ENCODE measurements at places on chromosomes 16 and 17. TPM values are rescaled to one million over a fixed set of nuclear protein-coding genes. Genes with fewer than 3 reads are reported as not detected.

HAP1 gene
- 2.5 TPM for total RNA-seq

CIAO3 gene
- total RNA-seq, result 26.4 TPM

DNA sequence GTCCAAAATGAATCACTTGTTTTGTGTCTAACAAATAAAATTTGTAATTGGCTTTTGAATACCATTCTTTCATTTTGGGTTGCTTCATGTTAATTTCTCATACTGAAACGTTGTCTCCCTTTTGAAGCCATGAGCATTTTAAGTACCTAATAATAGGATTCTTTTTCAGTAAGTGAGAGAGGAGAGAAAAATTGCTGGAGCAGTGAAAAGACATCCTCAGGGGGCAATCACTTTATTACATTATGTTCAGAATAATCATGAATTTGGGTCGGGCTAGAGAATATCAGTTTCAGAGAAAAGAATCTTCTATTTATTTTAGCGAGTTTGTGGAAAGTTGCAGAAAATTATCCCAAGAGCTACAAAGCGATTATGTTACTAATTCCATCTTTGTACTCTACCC is 96.8 kb downstream of the CNTNAP4 start:
- no peaks in the 10 kb centered on the region for H3K27me3 ChIP-seq
- DNase-seq, result no peak
- H3K4me1 ChIP-seq, result no peaks in the 10 kb centered on the region
- no peak overlapping the region for H3K4me3 ChIP-seq
- no peak overlapping the region for H3K27ac ChIP-seq

DNA sequence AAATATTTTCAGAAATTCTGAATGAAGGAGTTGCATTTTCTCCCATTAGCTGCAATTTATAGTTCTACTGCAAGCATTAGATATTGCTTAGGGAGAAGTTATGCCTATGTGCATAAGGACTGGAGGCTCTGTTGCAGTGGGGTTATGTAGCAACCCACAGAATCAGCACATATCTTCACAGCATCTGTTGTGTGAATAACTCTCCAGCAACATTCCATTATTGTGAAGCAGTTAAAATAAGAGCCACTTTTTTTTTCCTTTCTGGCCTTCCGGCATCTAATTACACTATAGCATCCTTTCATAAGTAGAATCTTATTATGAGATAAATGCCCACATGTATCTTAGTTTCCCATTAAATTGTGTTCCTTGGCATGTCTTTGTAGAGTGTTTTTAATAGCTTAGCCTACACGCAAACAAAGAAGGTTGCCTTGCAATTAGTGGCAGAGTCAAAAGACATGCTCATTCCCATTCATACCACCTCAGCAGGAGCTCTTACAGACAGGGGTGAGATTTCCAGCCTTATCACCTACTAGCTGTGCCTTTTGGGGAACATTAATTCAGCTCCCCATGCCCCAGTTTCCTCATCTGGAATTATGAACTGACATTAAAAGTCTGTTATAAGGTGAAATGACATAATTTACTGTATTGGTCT is 596.0 kb upstream of the GOT2 start:
- H3K27ac ChIP-seq, result no peak overlapping the region
- H3K4me3 ChIP-seq, result no peak overlapping the region
- DNase-seq, result no peak
- no peaks in the 10 kb centered on the region for H3K4me1 ChIP-seq
- no peaks in the 10 kb centered on the region for H3K36me3 ChIP-seq
- peaks cover 3% of the 10 kb centered on the region for H3K27me3 ChIP-seq

DNA sequence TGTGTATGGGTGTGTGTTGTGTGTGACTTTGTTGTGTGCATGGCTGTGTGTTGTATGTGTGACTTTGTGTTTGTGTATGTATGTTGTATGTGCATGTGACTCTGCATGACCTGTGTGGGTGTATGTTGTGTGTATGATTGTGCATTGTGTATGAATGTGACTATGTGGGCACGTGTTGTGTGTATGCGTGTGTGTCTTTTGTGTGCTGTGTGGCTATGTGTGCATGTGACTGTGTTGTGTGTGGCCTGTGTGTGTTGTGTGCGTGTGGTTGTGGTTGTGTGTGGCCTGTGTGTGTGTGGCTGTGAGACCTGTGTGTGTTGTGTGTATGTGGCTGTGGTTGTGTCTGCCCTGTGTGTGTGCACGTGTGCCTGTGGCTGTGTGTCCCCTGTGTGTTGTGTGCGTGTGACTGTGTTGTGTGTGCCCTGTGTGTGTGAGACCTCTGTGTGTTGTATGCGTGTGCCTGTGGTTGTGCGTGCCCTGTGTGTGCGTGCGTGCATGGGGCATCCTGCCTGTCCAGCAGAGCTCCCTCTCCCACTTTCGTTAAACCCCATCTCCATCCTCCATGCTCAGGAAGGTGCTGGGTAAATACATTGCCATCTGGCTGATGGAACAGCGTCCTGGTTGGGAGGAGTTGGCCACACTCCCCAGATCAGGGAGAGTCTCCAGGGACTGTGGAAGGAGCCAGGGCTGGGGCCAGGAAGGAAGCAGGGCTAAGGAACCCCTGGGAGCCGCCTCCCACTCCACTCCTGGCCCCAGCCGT is 90.1 kb upstream of the GSE1 start:
- no peaks in the 10 kb centered on the region for H3K4me1 ChIP-seq
- H3K27me3 ChIP-seq, result no peaks in the 10 kb centered on the region
- DNase-seq, result no peak
- no peak overlapping the region for H3K27ac ChIP-seq
- no peak overlapping the region for H3K4me3 ChIP-seq
- no peaks in the 10 kb centered on the region for H3K36me3 ChIP-seq

GRCh38 chr17:32732900-32733299 is 144.0 kb downstream of the MYO1D start:
- no peaks in the 10 kb centered on the region for H3K4me1 ChIP-seq
- no peaks in the 10 kb centered on the region for H3K27me3 ChIP-seq
- H3K4me3 ChIP-seq, result no peak overlapping the region
- H3K36me3 ChIP-seq, result peaks cover 6% of the 10 kb centered on the region
- H3K27ac ChIP-seq, result no peak overlapping the region

ABCC3 gene
- total RNA-seq, result 0.31 TPM

GRCh38 chr17:76381633-76382350 is 2.6 kb upstream of the SPHK1 start:
- H3K36me3 ChIP-seq, result no peaks in the 10 kb centered on the region
- H3K4me3 ChIP-seq, result peak overlapping the region; percentile 96
- peak; percentile 46 for DNase-seq
- H3K27me3 ChIP-seq, result peaks cover 16% of the 10 kb centered on the region
- H3K27ac ChIP-seq, result no peak overlapping the region
- H3K4me1 ChIP-seq, result 0 out of 2 replicates have a peak, but pooled peaks cover 2% of the 10 kb centered on the region

MRPL38 gene
- total RNA-seq, result 118 TPM

CMIP gene
- 48.2 TPM for total RNA-seq

- no peak for DNase-seq
- no peak overlapping the region for H3K4me3 ChIP-seq
- H3K27me3 ChIP-seq, result no peaks in the 10 kb centered on the region
- H3K36me3 ChIP-seq, result no peaks in the 10 kb centered on the region
- no peak overlapping the region for H3K27ac ChIP-seq
- no peaks in the 10 kb centered on the region for H3K4me1 ChIP-seq
Measured at GRCh38 chr16:81752876-81753227, 26.2 kb upstream of the PLCG2 start.

DNA sequence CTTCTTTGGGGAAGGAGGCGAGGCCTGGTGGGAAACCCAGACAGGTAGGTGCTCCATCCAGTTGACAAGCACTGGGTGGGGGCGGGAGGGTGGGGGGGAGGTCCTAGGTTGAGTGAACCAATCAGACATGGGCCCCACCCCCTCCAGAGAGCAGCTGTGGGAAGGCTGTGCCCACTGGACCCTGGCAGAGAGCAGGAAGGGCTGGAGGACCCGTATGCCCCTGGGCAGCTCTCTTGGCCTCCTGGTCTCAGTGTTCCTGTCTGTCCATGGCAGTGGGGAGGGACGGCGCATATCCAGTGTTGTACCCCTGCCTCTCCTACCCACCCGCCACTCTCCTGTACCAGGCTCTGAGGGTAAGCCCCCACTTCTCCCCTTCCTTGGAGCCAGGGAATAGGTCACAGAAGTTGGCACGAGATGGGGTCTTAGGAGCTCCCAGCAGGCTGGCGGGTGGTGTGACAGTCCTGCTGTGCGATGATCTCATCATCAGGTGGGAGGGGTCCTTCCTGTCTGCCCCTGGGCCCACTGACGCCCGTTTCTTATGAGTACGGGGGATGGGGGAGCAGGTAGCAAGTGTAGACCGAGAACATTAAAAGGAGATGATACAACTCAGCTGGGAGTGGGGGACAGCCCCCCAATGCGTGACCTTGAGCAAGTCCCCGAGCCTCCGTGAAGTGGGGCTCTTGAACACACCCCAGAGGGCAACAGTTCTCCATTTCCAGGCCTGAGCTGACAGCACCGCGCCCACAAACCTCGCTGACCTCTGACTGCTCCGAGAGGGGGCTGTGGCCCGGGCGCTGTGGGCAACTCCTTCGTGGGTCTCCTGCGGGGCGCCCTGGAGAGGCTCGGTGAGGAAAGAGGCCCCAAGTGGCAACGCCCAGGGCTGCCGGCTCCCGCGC is 1.2 kb upstream of the ZFPM1 start:
- no peaks in the 10 kb centered on the region for H3K36me3 ChIP-seq

GRCh38 chr17:78428836-78429617 is 50.6 kb downstream of the PGS1 start:
- no peak for DNase-seq
- H3K27me3 ChIP-seq, result no peaks in the 10 kb centered on the region

DNA sequence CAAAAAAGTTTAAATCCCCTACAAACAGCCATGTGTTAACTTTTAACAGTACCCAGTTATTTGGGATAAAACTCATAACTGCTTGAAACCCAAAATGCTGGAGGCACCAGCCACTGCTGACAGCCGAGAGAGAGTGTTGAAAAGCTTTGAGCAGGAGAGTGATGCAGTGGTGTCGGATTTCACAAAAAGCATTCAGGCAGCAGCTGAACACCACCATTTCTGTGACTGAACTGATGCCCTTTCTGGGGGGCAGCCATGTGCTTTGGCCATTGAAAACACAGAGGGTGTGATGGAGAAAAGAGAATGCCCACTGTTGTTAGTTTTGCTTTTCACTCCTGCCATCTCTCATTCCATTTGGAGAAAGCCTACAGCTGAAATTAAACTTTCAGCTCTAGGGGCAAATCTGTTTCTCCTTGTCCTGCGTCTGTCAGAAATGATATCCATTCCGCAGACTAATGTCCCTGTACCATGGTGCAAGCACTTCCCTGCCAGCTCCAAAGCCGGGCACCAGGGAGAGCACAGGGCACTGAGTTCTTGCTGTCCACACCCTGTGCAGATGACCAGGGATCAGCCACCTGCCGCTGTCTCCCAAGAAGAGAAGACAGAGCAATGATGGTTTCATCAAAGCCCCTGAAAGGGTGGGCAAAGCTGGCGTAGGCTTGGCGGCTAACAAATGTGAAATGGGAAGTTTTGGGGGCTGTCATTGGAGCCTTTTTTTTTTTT is 16.6 kb upstream of the MLYCD start:
- H3K4me1 ChIP-seq, result no peaks in the 10 kb centered on the region
- peaks cover 1% of the 10 kb centered on the region for H3K36me3 ChIP-seq
- H3K27ac ChIP-seq, result no peak overlapping the region
- H3K4me3 ChIP-seq, result no peak overlapping the region

- no peak overlapping the region for H3K4me3 ChIP-seq
- DNase-seq, result no peak
- H3K4me1 ChIP-seq, result no peaks in the 10 kb centered on the region
Measured at GRCh38 chr17:48442819-48443218, 12.8 kb upstream of the SKAP1 start.

GRCh38 chr16:51150165-51150887 is 744 bp downstream of the SALL1 start:
- H3K4me1 ChIP-seq, result peaks cover 9% of the 10 kb centered on the region
- no peaks in the 10 kb centered on the region for H3K36me3 ChIP-seq
- H3K27ac ChIP-seq, result no peak overlapping the region
- peak overlapping the region; percentile 96 for H3K4me3 ChIP-seq

FOXF1 gene
- total RNA-seq, result not detected

DNA sequence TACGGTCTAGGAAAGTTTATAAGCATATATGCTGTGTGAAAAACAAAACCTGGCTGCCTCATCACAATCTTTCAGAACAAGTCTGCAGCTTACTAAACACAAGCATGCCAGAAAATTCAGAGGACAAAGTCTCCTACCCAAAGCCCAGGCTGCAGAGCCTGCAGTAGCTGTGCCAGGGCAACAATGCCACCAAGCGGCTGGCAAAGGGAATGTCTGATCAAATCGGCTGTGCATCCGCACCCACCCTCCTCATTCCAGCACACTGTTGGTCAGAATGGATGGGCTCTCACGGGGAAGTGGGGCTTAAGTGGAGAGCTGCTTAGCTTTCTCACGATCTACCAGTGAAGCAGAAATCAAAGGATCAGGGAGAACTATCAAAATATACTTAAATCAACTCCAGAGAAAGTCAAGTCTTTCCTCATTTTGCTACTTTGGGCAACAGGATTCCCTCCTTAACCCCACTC is 73.5 kb downstream of the CYTH1 start:
- no peak overlapping the region for H3K4me3 ChIP-seq
- H3K4me1 ChIP-seq, result no peaks in the 10 kb centered on the region
- no peak overlapping the region for H3K27ac ChIP-seq
- DNase-seq, result peak; percentile 83
- H3K27me3 ChIP-seq, result no peaks in the 10 kb centered on the region

GRCh38 chr17:9444687-9445086 is 130.9 kb downstream of the STX8 start:
- H3K36me3 ChIP-seq, result peaks cover 2% of the 10 kb centered on the region
- no peak overlapping the region for H3K4me3 ChIP-seq
- no peak overlapping the region for H3K27ac ChIP-seq
- no peaks in the 10 kb centered on the region for H3K27me3 ChIP-seq

CDC6 gene
- 141 TPM for total RNA-seq

GRCh38 chr17:76417499-76418143 is 33.2 kb downstream of the SPHK1 start:
- H3K27me3 ChIP-seq, result no peaks in the 10 kb centered on the region
- H3K27ac ChIP-seq, result no peak overlapping the region
- peaks cover 7% of the 10 kb centered on the region for H3K4me1 ChIP-seq
- no peak overlapping the region for H3K4me3 ChIP-seq

TBC1D3C gene
- total RNA-seq, result not detected

- peaks cover 5% of the 10 kb centered on the region for H3K36me3 ChIP-seq
- no peaks in the 10 kb centered on the region for H3K4me1 ChIP-seq
- H3K4me3 ChIP-seq, result no peak overlapping the region
- H3K27me3 ChIP-seq, result no peaks in the 10 kb centered on the region
- DNase-seq, result no peak
Measured at GRCh38 chr17:1377334-1377733, 22.7 kb downstream of the YWHAE start.

SLC2A4 gene
- total RNA-seq, result 4.4 TPM

- no peaks in the 10 kb centered on the region for H3K4me1 ChIP-seq
- no peak overlapping the region for H3K27ac ChIP-seq
- no peak overlapping the region for H3K4me3 ChIP-seq
- H3K36me3 ChIP-seq, result no peaks in the 10 kb centered on the region
Measured at GRCh38 chr17:17350491-17351355, 47.5 kb downstream of the NT5M start.

DRC3 gene
- total RNA-seq, result 0.31 TPM

DNA sequence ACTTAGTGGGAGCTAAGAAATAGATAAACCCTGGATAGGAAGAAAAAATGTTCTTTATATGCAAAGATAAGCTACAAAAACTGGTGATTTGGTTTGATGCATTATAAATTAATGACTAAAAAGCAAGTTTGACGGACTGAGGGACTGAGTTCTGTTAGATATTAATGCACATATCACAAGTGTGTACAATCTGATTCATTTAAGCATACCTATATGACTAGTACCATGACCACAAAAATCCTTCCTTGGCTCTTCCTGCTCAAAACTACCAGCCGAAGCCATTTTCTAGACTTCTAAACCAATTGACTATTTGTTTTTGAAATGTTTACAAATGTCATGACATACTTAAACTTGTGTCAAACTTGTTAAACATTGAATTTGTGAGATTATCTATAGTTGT is 374.5 kb upstream of the MON1B start:
- H3K27me3 ChIP-seq, result no peaks in the 10 kb centered on the region
- H3K4me1 ChIP-seq, result no peaks in the 10 kb centered on the region
- H3K27ac ChIP-seq, result no peak overlapping the region
- H3K36me3 ChIP-seq, result no peaks in the 10 kb centered on the region
- DNase-seq, result no peak

RNF157 gene
- 9.9 TPM for total RNA-seq
